ENCODE measurements at places on chromosomes 6 and 20.

- no peak for DNase-seq
These were observed 12.7 kb downstream of the DPPA5 start for GRCh38 chr6:73341335-73341734.

DNA sequence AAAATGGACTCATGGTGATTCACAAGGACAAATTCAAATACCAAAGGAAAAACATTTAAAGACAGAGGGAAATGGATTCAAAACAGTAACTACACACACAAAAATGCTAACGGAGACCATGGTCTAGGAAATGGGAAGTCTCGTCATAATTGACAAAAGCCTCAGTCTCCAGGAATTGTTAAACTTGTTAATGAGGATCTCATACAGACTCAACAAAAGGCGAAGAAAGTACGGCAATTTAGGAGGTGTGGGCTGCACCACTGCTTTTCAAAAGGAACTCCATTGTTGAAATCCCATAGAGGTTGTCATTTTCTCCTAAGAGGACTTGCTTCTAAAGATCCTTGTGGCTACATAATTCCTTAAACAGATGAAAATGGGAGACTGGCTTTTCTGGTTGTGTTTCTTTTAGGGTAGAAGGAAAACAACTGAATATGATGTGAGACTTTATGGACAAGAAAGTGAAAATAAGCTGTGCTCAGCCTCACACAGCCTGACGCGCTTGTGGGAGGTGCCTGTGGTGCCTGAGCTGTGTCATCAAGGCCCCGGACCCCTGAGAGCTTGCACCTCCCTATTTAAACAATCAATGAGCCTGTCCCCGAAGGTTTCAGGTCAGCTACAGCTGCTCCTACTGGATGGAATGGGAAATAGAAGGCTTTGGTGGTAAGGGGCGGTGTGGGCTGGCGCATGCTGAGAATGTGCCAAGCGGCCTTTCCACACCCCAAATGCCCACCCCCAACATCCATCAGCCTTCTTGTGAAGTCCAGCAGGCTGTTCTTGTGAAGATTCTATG lies 2.5 kb upstream of the CLDN20 start:
- DNase-seq: no peak

GRCh38 chr20:62590309-62591121 lies 51.8 kb upstream of the SLCO4A1 start:
- DNase-seq: no peak

- DNase-seq: no peak
These were observed 143.0 kb downstream of the GMDS start for GRCh38 chr6:2102316-2102883.
